ENCODE measurements at places on chromosomes 6 and 20. TPM values are rescaled to one million over a fixed set of nuclear protein-coding genes. Genes with fewer than 3 reads are reported as not detected.

DNA sequence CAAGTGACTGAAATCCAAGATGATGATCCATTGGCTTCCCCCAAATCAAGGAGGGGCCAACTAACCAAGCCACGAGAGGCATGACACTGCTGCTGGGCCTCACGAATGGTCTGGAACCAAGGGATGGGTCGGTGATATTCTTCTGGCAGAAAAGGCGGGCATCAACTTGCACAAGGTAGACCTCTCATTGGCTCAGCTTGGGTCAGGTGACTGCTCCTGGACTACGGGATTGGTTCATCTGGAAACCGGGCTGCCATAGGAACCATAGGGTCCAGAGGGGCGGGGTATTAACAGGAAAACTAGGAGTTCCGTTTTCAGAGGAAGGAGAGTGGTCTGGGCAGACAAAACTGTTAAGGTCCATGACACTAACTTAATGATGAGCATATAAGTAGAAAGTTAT is 100.9 kb downstream of the TFAP2C start:
- no peak for DNase-seq

GRCh38 chr20:20513720-20514119 is 145.8 kb downstream of the INSM1 start:
- no peak for DNase-seq

DNA sequence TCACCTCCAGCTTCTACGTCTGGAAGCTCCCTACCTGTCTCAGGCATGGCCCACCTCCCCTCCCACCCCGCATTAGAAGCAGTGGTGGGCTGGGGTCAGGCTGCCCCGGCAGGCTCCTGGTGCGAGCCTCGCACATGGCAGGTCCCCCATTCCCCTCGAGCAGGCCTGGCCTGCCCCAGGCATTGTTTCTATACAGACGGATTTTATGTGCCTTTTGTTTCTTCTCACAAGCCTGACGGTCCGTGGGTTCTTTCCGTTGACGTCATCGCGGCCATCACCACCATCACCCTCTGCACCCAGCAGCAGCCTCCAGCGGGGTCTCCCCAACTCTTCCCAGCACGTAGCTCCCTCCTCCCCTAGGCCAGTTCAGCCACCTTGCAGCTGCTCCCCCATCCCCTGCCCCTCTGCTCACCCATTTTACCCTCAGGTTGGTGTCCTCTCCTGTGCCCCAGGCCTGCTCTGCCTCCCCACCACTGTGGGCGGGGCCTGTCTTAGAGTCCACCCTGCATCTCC is 4.6 kb downstream of the CST7 start:
- DNase-seq, result no peak

GRCh38 chr20:41072190-41072863 is 43.7 kb downstream of the TOP1 start:
- DNase-seq, result peak; percentile 37

DNA sequence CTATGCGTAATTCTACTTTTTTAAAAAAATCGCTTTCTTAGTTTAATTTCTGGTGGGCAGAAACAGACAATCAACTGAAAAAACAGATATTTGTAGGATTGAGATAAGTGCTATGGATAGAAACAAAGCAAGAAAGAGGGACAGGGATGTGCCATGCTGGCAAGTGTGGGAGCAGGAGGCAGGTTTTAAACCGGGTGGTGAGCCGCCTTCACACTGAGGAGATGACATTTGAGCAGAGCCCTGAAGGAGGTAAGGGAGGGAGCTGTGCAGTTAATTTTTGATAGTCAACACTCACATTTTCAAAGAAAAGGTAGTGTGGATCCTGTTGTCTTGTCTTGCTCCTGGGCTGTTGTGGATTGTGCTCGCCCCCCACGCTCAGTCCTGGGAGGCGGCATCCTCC is 46.8 kb upstream of the TMEM217 start:
- DNase-seq, result no peak

EEF1A2 gene
- total RNA-seq, result 0.76 TPM

- DNase-seq, result no peak
Observed at GRCh38 chr20:47676912-47677634, 108.2 kb downstream of the SULF2 start.

MMUT gene
- total RNA-seq, result 14.6 TPM

DNA sequence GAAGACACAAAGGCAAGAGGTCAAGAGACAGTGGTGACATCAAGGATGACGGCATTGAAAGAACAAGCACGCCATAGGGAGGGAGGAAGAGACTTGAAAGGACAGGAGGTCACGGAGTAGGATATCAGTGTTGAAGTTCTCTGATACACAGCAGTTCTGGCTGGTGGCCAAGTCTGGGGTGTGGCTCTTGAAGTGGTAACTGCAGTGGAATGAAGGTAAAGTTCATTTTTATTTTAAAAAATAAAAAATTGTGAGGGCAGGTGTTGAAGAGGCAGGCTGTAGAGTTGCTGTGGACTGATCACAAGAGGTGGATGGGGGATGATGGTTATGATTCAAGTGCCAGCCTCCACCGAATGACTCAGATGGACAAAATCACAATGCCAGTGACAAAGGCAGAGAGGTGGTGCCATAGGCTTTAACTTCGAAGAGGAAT is 53.2 kb upstream of the BMP2 start:
- no peak for DNase-seq

Measured in SJCRH30 (cell line).